Panc1 (cell line): ENCODE measurements at places on chromosomes 3 and 15. TPM values are rescaled to one million over a fixed set of nuclear protein-coding genes. Genes with fewer than 3 reads are reported as not detected.

Gene CASR
- total RNA-seq, result not detected

Gene C2CD4A
- 0.15 TPM for total RNA-seq

Gene GUCA1C
- not detected for total RNA-seq

Gene EXD1
- total RNA-seq, result 0.15 TPM

Gene ACKR4
- total RNA-seq, result not detected

Gene ICE2
- 66.2 TPM for total RNA-seq

Gene SLC28A1
- not detected for total RNA-seq
